ENCODE measurements at places on chromosomes 6 and 20.

DNA sequence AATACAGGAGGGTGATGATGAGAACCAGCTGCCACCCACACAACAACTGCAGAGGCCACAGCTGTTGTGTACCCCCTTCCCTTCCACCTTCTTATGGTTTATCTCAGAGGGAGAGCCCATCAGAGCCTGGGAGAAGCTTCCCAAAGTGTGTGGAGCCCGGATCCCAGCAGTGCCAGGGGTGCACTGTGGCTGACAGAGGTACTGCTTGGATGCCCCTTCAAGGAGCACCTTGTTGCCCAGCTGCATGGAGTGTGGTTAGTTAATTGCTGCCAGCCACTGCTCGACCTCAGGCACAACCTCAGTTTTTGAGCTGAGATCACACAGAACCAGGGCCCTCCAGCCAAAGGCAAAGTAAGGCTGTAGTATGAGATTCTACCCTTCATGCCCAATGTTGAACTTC lies 13.0 kb downstream of the PI3 start:
- no peak for DNase-seq

DNA sequence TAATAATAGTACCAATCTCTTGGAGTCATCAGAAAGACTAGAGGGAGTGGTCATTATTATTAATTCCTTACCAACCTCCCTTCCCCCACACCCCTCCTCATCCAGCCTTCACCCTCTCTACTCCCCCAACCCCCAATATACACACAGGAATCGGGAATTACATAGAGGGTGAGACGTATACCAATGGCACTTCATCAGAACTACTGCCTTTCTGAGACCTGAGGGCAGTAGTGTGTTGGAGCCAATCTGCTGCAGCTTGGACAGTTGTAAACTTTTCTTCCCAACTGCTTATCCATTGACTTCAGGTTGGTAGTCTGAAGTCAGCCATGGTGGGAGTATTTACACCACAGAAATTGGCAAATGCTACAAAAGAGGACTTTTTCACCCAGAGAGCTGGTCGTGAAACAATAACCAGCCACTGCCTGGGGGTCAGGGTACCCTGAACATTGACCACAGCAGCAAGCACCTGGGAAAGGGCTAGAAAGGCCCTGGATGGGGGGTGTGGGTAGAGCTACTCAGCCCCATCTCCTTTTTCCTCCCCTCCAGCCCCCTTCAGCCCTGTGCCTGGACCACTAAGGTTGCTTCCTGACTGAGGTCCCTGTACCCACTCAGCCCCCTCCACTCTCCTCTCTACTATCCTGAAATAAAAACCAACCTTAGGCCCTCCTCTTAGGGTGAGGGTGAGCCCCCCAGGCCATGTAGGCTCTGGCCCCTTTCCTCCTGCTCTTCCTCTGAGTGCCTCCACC lies 161.5 kb downstream of the MRPL14 start:
- no peak for DNase-seq

DNA sequence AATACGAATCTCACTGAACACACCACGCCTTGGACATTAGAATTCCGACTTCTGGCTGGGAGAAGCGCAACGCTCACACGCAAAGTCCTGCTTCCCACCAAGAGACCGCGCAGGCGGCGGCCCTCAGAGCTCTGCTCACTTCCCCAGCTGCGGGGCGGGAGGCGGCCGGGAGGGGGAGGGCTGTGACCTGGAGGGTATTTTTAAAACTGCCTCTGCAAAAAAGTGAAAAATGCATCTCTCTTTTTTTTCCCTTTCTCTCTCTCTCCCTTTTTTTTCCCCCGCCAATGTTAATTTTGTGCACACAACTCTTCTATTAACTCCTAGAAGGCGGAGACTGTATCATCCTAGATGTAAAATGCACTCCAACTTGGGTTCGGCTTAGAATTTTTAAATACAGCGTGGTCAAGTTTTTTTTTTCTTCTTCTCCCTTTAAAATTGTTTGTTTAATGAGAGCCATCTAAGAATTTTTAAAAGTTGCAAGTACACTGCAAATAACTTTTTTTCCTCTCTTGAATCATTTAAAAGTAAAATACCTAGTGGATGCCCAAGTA lies 66.4 kb downstream of the STX11 start:
- no peak for DNase-seq

DNA sequence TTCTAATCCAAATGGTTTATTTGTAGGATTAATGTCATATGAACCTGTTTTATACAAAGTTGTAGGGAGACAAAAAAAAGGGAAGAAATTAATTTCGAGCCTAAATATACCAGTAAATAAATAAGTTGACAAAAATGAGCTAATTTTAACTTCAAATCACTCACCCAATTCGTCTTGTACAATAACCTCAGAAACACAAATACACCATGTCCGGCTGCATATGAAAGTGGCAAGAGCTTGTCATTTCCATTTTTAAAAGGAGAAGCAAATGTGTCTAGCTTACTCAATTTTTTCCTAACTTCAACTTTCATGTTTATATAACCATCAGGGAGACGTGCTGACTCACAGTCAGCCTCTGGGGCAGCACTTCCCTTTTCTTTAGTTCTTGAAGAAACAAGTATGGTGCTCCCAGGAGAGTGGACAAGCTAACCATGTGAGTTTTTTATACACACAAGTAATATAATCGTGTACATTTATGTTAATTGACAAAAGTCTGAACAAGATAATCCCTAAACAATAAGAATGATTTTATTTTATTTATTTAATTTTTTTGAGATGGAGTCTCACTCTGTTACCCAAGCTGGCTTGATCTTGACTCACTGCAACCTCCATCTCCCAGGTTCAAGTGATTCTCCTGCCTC lies 55.5 kb upstream of the SGK1 start:
- peak; percentile 34 for DNase-seq

GRCh38 chr20:39016041-39016440 lies 53.9 kb downstream of the DHX35 start:
- no peak for DNase-seq

GRCh38 chr6:46103441-46104115 lies 26.2 kb upstream of the ENPP4 start:
- peak; percentile 9 for DNase-seq

GRCh38 chr6:14706378-14706929 lies 539.4 kb upstream of the JARID2 start:
- no peak for DNase-seq

DNA sequence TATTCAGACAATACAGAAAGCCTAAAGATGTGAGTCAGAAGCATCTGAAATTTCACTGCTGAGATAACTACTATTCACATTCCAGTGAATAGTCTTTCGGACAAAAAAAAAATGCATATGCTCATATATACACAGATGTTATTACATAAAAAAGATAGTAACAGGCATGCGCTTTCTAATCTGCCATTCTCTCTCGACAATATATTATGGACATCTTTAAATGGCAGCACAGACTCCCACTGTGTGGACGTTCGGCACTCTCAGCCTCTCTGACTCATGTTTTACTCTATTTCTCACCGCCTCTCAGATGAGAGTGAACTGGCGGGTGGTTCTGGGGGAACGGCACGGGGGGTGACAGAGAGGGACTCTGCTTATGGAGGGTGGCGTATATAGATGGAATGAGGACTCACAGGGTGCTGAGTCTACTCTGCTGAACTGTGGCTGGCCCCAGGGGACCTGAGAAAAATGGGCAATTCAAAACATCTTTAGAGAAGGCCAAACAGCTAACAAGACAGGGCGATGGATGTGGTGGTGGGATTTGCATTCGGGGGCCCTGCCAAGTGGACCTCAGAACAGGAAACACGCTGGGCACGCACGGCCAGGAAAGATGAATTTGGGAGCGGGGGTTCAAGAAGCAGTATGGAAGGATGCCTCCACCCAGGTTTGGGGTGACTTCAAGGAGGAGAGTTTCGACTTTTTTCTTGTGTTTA lies 68.9 kb downstream of the MDGA1 start:
- no peak for DNase-seq

DNA sequence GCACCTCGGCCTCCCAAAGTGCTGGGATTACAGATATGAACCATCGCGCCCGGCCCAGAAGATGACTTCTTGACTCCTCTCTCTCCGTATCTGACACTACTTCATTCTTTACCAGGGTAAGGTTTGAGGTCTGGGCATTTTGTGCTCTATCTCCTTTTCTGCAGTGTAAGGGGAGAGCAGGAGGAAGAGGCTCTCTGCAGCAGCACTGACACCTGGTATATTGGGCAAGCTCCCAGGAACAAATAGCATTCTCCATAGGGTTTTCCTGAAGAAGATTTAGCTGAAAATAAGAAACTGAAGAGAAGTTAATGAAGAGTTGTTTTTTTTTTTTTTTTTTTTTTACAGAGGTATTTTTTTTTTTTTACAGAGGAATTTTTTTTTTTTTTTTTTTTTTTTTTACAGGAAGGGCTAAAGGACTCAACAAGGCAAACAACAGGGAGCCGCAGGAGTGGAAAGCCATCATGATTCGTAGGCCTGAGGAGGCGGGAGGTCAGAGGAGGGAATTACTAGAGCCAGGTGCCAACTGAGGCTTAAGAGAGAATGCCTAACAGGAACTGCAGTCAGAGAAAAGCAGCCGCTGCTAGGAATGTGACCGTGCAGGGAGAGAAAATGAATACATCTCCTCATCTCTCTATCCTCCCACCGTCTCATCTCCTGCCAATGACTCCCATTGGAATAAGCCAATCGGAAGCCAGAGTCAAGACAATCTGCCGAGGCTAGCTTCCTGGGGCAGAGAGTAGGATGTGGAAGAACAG lies 34.7 kb upstream of the ADGRF4 start:
- no peak for DNase-seq

GRCh38 chr6:2162079-2162445 lies 83.3 kb downstream of the GMDS start:
- no peak for DNase-seq

GRCh38 chr6:159378411-159379328 lies 209.5 kb downstream of the FNDC1 start:
- no peak for DNase-seq

DNA sequence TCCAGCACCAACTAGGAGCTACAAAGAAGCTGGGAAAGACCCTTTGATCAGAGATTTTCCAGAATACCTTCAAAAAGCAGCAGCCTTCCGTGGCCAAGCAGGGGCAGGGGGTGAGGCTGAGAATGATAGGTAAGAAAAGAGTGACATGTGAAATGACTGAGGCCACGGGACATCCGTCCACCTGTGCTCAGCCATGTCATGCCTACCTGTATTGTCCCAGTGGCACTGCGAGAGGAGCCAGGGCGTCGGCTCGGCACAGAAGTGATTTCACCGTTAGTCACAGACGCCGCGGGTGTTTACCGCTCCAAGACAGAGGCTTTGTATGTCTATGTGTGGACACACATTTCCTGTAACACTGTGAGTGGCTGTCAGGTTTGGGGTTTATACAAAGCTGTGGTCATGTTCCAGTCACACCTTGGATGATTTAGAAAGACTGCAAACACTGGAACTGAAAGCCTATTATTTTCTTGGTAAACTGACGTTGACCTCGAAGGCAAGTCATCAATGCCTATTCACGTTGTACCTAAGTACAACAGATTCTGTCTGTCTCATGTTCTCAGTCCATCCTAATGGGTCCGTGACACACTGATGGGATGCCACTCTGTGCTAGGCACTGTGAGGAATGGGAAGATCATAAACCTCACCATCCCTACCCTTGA lies 32.1 kb upstream of the JAG1 start:
- no peak for DNase-seq

DNA sequence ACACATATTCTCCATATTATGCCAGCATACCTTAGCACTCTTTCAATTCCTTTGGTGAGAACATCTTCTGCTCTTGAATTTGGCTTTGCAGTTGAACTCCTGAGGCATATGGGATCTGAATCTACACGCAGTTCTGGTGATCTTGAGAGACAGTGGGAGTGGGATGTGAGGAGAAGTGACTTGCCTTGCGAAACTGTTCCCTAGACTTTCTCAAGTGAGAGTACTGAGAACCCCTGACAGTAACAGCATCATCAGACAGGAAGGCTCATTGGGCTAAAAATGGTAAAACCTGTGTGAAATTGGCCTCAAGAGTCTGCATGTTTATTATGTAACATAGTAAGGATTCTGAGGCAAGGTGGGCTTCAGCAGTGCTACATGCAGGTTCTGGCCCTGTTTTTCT lies 49.1 kb upstream of the CEP85L start:
- DNase-seq = no peak

DNA sequence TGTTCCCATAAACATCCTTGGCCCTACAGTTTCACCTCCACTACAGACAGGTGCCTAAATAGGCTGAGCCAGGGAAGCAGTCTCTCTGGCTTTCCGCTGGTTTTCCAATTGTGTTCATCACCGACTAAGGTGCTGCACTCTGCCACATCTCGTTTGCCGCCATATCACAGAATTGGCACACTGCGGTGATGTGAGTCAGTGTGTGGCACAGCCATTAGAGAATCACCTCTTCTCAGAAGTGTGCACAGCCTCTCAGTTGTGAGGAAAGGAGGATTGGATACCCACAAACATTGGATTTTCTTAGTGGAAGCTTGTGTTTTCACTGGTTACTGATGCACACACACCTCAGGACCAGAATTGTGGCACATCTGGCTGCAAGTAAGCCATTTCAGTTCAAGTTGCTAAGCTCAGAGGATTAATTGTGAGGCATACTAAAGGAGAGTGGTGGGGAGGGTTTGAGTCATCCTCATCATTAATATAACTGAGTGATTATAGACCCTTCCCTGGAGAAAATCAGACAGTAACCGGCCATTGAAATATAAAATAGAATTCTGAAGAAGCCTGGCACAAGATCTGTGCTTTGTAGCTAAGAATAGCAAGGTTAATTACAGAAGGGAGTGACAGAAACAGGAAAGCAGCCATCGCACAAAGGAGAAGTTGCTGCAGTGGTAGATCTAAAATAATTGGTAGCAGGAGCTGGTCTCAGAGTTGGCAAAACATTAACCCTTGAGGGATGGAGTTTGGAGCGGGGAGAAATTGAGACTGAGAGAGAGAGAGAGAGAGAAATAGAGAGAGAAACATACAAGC lies 506.9 kb downstream of the LMBRD1 start:
- no peak for DNase-seq

DNA sequence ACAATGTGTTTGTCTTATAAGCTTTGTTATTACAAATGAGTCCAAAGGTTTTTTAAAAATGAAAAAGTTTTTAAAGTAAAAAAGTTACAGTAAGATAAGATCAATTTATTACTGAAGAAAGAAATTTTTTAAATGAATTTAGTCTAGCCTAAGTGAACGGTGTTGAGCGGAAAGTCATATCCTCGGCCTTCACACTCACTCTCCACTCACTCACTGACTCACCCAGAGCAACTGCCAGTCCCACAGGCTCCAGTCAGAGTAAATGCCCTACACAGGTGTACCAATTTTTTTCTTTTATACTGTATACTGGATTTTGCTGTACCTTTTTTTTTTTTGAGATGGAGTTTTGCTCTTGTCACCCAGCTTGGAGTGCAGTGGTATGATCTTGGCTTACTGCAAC lies 42.7 kb upstream of the AGPAT4 start:
- no peak for DNase-seq

DNA sequence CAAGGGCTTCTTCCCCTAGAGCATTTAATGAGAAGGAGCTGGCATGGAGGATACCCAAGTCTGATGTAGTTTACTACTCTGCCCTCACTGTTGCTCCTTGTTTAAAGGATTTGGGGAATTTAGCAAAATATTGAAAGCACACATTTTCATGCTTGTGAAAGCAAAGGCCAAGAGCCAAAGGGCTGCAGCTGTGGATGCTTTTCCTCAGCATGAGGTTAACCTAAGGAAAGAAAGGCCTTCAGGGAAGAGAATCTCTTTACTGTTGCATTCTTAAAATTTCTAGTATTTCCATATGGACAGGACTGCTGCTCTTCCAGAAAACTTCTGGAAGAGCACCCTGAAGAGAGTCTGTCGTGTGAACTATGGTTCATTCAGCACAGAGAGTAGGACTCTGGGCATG lies 45.9 kb upstream of the SASH1 start:
- DNase-seq = no peak

- DNase-seq = no peak
Measured at GRCh38 chr6:43318011-43318410, 9.4 kb upstream of the CRIP3 start.

Measured in SK-MEL-5 (cell line).